Stimulated activated CD8-positive, alpha-beta memory T cell treated with anti-CD3 and anti-CD28 coated beads, Interleukin-2, amount 100 ng/mL, for 1 hour (primary cell): ENCODE measurements at places on chromosomes 6 and 20.

DNA sequence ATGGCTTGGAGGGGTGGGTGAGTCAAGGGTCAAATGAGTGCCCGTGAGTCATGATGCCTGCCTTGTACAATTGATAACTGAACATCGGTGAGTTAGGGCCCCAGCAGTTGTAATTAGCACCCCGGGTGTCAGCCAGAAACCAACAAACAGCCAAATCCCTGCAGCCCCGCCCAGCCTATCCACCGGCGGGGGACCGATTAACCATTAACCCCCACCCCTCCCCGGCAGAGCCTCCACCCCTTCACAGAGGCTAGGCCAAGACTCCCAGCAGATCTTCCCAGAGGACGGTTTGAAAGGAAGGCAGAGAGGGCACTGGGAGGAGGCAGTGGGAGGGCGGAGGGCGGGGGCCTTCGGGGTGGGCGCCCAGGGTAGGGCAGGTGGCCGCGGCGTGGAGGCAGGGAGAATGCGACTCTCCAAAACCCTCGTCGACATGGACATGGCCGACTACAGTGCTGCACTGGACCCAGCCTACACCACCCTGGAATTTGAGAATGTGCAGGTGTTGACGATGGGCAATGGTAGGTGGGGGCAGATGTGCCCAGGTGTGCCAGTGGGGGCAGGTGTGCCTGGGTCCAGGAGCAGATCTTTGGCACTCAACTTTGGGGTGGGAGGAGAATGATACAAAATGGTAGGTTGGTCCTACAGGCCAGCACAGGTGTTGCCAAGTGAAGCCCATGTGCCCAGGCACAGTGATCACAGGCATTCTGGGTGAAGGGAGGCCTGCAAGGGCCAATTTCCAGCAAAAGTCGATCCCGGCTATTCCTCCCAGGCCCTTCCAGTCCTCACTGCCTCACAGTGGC is 45.7 kb downstream of the HNF4A start:
- no peak for DNase-seq

GRCh38 chr20:62595491-62595890 is 46.8 kb upstream of the SLCO4A1 start:
- no peak for DNase-seq

- DNase-seq, result no peak
Measured at GRCh38 chr20:44770484-44771171, 25.0 kb downstream of the KCNK15 start.

- no peak for DNase-seq
Measured at GRCh38 chr20:23881371-23881770, 1.8 kb upstream of the CST5 start.

DNA sequence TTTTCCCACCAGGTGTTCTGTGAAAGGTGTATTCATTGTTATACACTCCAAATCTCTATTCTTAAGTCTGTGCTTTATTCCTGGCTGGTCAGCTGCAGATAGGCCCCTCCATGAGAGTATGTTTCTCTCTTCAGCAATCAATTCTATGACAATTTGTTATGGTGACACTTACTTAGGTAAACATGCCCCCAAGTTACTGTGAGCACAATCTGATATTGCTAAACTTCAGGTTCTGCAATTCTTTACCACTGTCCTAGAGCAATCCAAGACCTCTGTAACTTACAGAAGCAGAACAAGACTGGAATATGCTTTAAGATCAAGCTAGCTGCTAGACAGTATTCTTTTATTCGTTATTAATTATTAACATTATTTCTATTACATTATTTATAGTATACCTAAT is 391.9 kb downstream of the FRK start:
- DNase-seq, result no peak

- DNase-seq, result no peak
Measured at GRCh38 chr6:156016186-156016976, 560.7 kb upstream of the NOX3 start.
